ENCODE measurements at places on chromosomes 6 and 20. TPM values are rescaled to one million over a fixed set of nuclear protein-coding genes. Genes with fewer than 3 reads are reported as not detected.

Gene GRM4
- polyA plus RNA-seq = 0.59 TPM

Gene ADGB
- polyA plus RNA-seq = 0.40 TPM

Gene MOG
- polyA plus RNA-seq = not detected

Gene GJA10
- polyA plus RNA-seq = not detected

Gene RNGTT
- polyA plus RNA-seq = 13.8 TPM

DNA sequence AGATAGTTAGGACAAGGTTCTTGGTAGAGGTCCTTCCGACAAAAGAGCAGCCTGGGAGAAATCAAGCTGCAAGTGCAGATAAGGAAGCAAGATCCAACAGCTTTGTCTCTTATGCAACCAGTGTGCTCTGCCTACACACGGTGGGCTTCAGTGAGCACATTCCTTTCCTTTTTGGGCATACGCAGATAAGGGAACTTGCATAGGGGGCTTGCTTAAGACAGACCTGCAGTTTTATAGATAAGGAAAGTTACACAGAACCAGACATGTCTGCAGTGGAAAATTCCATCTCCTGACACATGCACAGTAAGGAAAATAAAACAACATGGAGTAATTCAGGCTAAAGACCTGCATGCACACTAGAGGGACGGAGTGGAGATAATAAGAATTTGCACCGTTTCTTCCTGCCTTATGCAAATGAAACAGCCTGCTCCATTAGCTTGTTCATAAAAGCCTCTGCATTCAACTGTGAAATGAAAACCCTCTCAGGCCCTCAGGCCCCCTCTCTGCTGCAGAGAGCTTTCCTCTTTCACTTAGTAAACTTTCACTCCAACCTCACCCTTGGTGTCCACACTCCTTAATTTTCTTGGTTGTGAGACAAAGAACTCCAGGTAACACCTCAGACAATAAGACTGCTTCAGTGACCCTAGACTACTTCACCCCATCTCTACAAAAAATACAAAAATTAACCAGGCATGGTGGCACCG, 97.5 kb upstream of the MYLIP start:
- no peak for DNase-seq

DNA sequence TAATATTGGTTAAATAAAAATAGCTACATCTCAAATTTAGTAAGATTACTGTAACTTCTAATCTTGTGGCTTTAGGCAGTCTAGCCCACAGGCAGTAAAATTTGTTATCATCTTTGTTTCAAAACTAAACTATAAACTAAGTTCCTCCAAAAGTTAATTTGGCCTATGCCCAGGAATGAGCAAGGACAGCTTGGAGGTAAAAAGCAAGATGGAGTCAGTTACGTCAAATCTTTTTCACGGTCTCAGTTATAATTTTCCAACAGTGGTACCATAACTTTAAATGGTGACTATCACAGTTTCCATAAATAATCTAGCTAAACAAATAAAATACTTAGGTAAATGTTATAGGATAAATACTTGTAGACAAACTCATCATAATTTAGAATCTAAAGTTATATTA, 63.0 kb downstream of the AGPAT4 start:
- DNase-seq = no peak

DNA sequence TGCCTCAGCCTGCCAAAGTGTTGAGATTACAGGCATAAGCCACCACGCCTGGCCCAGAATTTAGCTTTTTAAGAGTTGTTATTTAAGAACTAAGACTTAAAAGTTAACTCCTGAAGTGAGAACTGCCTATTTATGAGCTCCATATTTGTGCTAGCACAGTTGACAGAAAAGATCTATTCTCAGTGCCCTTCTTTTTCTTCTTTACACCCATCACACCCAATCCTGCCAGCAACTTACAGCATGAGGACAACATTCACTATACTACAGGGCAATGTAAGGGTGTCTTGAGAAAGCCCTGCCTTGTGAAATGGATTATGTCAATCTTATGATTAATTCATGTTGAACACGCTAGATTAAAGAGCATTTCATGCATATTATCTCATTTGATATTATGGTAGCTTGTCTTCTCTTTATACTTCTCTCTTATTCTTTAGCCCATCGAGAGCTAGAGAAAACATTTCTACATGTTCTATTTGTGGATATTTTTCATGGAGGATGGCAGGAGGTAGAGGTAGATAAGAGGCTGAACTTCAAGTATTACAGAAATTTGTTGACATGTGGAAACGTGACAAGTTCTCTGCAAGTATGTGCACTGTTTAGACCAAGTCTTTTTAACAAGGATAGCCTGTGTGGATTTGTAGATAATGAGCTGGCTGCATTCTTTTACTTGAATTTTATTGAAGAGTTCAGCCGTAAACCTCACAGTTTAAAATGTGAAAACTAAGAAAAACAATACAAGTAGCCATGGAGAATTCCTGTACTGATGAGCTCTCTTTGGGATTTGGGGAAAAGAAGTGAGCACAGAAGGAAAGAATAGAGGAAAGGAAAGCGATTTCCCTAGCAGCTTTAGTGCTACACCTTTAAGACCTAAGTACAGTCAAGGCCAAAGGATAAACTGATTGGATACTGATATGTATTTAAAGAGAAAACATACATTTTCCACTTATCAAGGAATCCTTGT, 212.2 kb downstream of the ARHGAP18 start:
- DNase-seq = no peak

DNA sequence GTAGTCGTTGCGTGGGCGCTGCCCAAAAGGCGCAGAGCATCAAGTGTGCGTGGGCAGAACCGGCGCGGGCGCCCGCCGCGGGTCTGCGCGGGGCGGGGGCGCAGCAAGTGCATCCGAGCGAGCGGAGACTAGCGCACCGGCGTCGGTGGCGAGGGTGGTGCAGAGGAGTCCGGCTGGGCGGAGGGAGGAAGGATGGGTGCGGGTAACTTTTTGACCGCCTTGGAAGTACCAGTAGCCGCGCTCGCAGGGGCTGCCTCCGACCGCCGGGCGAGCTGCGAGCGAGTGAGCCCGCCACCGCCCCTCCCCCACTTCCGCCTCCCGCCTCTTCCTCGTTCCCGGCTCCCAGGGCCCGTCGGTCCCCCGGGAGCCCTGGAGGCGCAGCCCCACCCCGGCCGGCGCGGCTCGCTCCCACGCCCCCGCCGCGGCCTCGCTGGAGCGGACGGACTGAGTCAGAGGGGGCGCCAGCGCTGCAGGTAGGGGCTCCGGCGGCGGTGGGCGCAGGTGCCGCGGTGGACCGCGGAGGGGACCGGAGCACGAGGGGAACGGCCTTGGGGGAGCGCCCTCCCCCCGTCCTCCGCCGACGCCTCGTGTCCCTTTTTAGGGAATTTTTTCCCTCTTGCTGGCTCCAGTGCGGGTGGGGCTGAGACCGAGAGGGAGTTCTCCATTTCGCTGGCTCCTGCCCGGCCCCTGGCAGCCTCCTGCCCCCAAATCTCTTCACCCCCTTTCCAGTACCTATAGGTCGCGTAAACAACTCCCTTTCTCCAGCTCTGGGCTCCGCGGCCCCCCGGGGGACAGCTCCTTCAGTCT, 1.6 kb upstream of the DBNDD2 start:
- DNase-seq = peak; percentile 28

- DNase-seq = no peak
Measured at GRCh38 chr6:55528624-55529023, 50.4 kb downstream of the HMGCLL1 start.
